ENCODE measurements at places on chromosomes 16 and 17. TPM values are rescaled to one million over a fixed set of nuclear protein-coding genes. Genes with fewer than 3 reads are reported as not detected.

Gene ACE
- polyA plus RNA-seq: 20.4 TPM

DNA sequence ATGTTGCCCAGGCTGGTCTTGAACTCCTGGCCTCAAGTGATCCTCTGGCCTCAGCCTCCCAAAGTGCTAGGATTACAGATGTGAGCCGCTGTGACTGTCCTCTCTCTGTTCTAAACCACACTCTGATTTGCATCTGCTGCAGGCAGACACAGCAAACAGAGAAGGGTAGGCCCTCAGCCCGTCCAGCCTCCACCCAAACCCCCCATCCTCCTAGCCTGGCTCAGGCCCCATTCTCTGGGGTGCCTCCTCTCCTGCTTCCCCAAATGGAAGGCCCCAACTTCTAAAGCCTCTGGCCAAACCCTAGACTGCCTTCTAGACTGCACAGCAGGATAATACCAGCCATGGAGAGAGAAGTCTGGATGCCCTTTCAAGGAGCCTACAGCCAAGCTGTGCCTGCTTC, 4.1 kb upstream of the GFAP start:
- DNase-seq: no peak

GRCh38 chr16:1968146-1968953, 1.7 kb downstream of the RNF151 start:
- no peak for DNase-seq

Gene ZNF778
- 6.3 TPM for polyA plus RNA-seq

- DNase-seq: no peak
Observed at GRCh38 chr16:11386054-11386680, 40.9 kb downstream of the RMI2 start.

Gene DPEP2
- 0.78 TPM for polyA plus RNA-seq

DNA sequence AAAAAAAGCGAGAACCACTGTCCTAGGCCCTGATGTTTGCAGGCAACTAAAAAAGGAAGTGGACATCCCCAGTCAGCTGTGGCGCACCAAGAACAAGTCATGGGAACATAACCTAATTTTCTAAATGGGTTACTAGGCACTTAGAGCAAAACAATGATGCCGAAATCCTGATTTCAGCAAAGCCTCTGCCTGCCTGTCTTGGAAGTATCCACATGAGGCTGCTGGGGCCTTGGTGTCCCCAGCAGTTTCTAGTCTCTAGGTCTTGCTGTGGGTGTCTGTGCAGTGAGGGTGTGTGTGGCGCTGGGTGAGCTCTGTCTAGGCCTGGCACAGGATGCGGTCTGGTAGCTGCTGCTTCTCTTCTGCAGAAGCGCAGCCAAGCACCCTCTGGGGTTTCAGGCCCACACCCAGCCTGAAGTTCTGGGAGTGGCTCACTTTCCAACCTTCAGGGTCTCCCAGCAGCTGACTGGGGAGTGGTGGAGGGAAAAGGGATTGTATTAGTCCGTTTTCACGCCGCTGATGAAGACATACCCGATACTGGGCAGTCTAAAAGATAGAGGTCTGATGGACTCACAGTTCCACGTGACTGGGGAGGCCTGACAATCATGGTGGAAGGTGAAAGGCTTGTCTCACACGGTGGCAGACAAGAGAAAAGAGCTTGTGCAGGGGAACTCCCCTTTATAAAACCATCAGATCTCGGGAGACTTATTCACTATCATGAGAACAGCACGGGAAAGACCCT, 21.1 kb downstream of the STH start:
- no peak for DNase-seq

Gene ITGA2B
- polyA plus RNA-seq: 5.8 TPM

Gene OR4D2
- polyA plus RNA-seq: not detected

- DNase-seq: peak; percentile 83
Observed at GRCh38 chr17:39225959-39226683, 376 bp upstream of the STAC2 start.

DNA sequence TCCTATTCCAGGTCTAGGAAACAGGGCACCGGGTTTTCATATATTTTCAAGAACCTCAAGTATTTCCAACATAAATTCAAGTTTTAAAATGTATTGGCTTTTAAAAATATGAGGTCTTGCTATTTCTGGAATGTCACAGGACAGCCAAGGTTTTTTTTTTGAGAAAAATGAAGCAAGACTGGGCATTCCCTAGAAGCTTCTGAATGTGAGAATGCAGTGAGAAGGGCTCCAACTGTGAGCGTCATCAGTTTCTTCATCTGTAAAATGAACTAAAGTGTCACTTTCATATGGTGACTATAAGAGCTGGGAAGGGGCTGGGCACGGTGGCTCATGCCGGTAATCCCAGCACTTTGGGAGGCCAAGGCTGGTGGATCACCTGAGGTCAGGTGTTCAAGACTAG, 455.8 kb upstream of the MAF start:
- DNase-seq: no peak

Gene TAT
- 0.07 TPM for polyA plus RNA-seq

GRCh38 chr17:47846716-47847340, 4.1 kb downstream of the SP6 start:
- no peak for DNase-seq

DNA sequence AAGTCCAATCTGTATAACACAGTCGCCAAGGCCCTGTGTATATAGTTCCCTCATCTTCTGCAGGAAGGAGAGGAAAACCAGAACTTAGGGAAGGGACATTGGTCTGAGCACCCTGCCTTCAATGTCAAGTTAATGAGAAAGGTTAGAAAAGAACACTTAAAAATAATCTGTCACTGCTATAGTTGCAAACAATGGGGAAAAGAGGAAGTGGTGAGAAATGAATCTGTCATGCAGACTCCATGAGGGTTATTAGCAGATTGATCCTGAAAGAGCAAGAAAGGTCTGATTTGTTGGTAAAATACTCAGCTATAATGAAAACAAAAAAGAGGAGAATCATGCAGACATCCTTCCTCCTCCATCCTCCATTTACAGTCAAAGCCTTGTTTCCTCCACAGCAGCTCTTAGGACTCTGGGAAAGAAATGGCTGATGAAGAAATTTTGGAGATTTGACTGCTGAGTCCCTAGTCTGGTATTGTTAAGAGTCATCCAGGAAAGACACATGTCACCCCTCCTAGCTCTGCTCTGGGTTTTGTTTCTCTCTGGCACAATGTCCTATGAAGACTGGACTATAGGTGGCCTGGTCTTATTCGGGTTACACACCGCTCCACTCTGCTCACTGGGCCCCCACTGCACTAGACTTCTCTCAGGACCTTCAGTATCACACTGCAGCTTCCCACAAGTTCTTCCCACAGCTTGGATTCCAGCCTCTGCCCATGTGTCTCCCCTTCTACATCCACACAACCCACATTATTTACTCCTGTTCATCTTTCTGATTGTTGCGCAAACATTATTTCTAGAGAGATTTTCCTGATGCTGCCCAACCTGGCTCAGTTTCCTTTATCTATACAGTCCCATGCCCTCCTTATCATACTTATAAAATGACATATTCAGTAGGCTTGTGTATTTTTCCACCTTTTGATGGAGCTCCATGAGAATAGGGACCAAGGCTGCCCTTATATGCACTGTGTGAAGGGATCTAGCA, 56.5 kb upstream of the XYLT1 start:
- no peak for DNase-seq

Gene TBC1D3D
- polyA plus RNA-seq: 0.95 TPM

DNA sequence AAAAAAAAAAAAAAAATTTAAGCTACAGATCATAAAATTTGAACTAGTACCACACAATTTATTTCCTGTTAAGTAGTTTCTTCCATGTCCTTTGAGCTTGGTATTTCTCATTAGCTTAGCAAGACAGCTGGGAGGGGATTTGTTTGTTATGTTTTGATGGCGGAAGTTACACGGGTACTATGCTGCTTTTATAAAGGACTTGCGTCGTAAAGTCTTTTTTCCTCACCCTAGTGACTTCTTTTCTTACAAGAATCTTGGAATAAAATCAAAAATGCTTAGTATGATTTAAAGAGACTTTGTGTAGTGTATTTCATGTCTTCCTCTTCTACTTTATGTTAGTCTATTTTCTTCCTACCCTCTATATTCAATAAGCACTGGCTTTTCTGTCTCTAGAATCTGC, 89.1 kb downstream of the NLK start:
- peak; percentile 52 for DNase-seq

DNA sequence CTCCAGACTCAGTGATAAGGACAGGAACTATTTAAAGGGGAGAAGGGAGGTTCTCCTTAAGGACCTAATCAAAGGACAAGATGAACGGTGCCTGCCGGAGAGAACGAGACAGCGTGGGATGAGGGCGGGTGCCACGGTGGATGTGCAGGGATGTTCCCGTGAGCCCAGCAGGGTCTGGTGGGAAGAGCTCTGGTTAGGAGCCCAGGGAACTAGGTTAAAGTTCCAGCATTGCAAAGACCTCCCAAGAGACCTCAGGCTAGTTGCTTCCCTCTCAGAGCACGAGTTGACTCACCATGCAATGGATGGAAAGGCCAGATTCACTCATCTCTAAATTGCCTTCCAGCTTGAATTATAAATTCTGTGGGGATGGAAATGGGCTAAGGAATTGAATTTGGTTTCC, 14.7 kb downstream of the CCR7 start:
- no peak for DNase-seq

DNA sequence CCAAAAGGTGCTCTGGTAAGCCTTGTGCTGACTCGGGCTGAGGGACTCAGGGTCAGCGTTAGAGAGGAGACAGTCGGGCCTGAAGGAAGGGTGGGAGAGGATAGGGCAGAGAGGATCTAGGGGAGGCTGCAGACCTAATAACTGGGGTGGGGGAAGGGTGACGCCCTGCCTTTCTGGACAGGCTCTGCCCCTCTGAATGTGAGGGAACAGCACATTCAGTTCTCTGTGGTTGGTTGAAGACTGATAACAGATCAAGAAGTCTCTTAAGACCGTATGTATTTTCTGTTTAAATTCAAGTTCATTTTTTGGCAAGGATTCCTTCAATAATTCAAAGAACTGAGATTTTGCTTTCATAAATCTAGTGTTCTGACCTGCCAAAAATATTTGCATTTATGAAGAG, 56.2 kb upstream of the TEKT3 start:
- DNase-seq: no peak

GRCh38 chr17:76716839-76717215, 6.1 kb upstream of the MXRA7 start:
- no peak for DNase-seq

Gene KRT20
- polyA plus RNA-seq: 0.20 TPM

DNA sequence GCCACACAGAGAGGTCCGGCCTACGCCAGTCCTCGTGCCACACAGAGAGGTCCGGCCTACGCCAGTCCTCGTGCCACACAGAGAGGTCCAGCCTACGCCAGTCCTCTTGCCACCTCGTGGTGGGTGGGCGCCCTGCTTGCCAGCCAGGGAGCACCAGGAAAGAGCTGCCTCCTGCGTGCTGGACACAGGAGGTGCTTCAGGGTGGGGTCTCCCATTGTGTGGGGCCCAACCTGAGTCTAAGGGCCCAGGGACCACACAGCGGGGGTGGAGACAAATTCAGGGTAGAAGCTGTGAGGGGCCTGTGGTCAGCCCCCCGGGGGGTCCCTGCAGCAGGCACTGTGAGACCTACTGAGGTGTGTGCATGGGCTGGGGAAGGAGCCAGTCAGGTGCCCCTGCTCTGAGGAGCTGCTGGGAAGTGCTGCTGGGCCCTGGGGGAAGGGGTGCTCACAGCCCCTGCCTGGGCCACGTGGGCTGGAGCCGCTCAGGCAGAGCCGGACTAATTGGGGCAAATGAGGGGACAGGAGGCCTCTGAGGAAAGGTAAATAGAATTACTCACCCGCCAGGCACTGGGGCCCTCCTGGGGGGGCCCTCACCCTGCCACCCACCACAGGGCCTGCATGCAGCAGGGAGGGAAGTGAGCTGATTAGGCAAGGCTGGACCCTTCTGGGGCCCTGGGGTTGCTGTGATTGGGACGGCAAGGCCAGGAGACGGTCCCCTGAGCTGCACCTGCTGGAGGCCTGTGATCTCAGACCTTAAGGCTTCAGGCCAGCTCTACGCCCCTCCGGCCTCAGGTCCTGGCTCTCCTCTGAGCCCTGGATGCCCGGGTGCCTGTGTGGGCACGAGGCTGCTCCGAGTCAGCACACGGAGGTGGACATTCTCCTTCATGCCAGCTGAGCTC, 11.0 kb downstream of the GCGR start:
- DNase-seq: peak; percentile 47

- DNase-seq: no peak
Observed at GRCh38 chr17:74447628-74448159, 15.8 kb downstream of the GPRC5C start.

Gene CLEC3A
- 0.21 TPM for polyA plus RNA-seq

- DNase-seq: no peak
Observed at GRCh38 chr16:1942047-1942809, 771 bp downstream of the MSRB1 start.

- DNase-seq: no peak
Observed at GRCh38 chr17:82698974-82699442, 510 bp upstream of the RAB40B start.

GRCh38 chr17:68737761-68738443, 136.7 kb upstream of the FAM20A start:
- DNase-seq: no peak

Gene ZFHX3
- 15.6 TPM for polyA plus RNA-seq

GRCh38 chr16:80231121-80231520, 309.7 kb upstream of the DYNLRB2 start:
- no peak for DNase-seq

- no peak for DNase-seq
Observed at GRCh38 chr16:87108941-87109340, 208.3 kb downstream of the C16orf95 start.

DNA sequence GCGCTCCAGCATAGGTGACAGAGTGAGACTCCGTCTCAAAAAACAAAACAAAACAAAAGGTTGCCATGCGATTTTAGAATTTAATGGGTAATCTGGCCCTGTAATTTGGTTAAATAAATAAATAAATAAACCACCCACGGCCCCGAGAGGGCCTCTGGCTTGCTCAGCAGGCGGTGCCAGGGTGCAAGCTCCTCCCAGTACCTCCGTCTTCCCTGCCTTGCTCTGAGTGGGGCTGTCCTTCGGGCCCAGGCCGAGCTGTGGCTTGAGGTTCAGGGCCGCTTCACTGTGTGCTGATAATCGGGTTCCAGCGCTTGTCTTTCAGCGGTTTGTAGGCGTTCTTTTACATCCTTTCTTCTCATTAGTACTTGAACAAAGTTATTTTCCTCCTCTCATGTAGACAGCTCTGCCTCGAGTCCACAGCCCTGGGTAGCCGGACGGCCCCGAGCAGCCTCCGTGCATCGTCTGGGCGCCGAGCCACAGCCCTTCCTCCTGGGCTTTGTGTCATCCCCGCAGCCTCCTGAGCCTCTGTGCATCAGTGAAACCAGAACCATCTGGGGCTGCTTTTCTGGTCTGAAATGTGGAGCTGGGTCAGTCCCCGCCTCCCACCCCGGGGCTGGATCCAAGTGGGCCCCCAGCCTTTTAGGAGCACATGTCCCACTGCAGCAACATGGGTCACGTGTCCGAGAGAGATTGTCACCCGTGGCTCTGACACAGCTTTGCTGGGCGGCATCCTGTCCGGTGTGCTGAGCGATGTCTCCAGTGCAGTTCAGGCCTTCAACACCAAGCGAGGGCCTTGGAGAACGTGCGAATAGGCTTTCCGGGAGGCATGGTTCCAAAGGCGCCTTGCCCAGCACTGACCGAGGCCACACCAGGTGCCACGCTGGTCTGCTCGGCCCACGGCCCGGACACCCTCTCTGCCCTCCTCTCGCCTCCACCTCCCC, 157.4 kb upstream of the CHMP6 start:
- no peak for DNase-seq

Gene SLC38A8
- polyA plus RNA-seq: 0.14 TPM

GRCh38 chr17:78706271-78706915, 75.7 kb downstream of the CYTH1 start:
- DNase-seq: no peak

Gene COX6A2
- 1.6 TPM for polyA plus RNA-seq
